ENCODE measurements at places on chromosomes 1 and 21.
A peak's percentile ranks its signal among the peaks of the same experiment; 100 is the strongest.

DNA sequence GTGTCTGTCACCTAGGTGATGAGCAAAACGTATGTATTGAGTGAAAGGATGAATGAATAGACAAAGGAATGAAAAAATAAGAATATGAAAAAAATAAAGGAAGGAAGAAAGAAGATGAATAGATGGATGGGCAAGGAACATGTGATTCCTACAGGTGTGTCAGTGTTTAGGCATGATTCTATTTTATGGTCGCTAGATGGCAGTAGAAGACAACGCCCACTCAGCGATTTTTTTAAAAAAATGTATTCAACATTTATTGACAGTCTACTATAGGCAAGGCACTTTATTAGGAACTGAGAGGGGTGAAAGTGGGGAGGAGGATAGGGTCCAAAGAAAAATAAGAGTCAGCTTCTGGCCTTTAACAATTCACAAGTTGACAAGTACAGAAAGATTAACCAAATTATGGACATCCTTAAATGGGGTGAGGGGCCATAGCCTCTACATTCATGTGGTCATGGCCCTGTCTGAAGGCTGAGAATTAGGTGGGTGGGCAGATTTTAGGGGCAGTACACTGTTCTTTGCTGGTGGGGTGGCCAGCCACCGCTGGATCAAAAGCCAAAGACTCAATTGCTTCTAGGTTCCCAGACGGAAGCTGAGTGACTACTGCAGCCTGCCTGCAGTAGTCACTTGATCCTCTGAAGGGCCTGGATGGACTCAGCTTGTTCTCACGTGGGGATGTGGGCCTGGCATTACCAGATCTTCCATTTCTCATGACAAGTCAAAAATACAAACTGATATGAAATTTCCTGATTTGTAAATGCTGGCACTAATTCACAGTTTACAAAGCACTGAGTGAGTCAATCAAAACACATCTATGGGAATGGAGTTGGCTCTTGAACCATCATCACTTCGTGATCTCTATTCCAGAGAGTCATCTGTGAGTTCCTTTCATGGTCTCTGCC is 83.9 kb downstream of the FASLG start:
- H3K4me3 ChIP-seq: no peak overlapping the region
- DNase-seq: no peak
- no peak overlapping the region for H3K27ac ChIP-seq
- no peaks in the 10 kb centered on the region for H3K36me3 ChIP-seq

GRCh38 chr1:203682473-203683383 is 56.1 kb downstream of the ATP2B4 start:
- DNase-seq: no peak
- no peaks in the 10 kb centered on the region for H3K36me3 ChIP-seq
- no peak overlapping the region for H3K4me3 ChIP-seq
- no peak overlapping the region for H3K27ac ChIP-seq
- no peaks in the 10 kb centered on the region for H3K27me3 ChIP-seq
- no peaks in the 10 kb centered on the region for H3K4me1 ChIP-seq

- no peaks in the 10 kb centered on the region for H3K4me1 ChIP-seq
- no peaks in the 10 kb centered on the region for H3K36me3 ChIP-seq
- H3K4me3 ChIP-seq: no peak overlapping the region
- no peak overlapping the region for H3K27ac ChIP-seq
- no peak for DNase-seq
These were observed 211.2 kb downstream of the PTGER3 start for GRCh38 chr1:70836456-70836855.

- H3K27me3 ChIP-seq: no peaks in the 10 kb centered on the region
- peak overlapping the region; percentile 46 for H3K27ac ChIP-seq
- H3K4me3 ChIP-seq: no peak overlapping the region
- no peak for DNase-seq
- peaks cover 78% of the 10 kb centered on the region for H3K4me1 ChIP-seq
These were observed 58.8 kb downstream of the CAPZB start for GRCh38 chr1:19426294-19427086.

GRCh38 chr1:153392822-153393221 is 1.9 kb upstream of the S100A8 start:
- no peak for DNase-seq
- no peak overlapping the region for H3K27ac ChIP-seq
- no peaks in the 10 kb centered on the region for H3K36me3 ChIP-seq
- H3K4me3 ChIP-seq: no peak overlapping the region
- peaks cover 6% of the 10 kb centered on the region for H3K27me3 ChIP-seq
- H3K4me1 ChIP-seq: no peaks in the 10 kb centered on the region

GRCh38 chr1:18614069-18614735 is 16.4 kb upstream of the PAX7 start:
- H3K4me3 ChIP-seq: no peak overlapping the region
- H3K36me3 ChIP-seq: no peaks in the 10 kb centered on the region
- H3K4me1 ChIP-seq: no peaks in the 10 kb centered on the region

GRCh38 chr1:180266275-180267210 is 36.5 kb downstream of the LHX4 start:
- H3K36me3 ChIP-seq: no peaks in the 10 kb centered on the region
- H3K4me1 ChIP-seq: no peaks in the 10 kb centered on the region
- H3K27ac ChIP-seq: no peak overlapping the region
- no peaks in the 10 kb centered on the region for H3K27me3 ChIP-seq
- no peak overlapping the region for H3K4me3 ChIP-seq

DNA sequence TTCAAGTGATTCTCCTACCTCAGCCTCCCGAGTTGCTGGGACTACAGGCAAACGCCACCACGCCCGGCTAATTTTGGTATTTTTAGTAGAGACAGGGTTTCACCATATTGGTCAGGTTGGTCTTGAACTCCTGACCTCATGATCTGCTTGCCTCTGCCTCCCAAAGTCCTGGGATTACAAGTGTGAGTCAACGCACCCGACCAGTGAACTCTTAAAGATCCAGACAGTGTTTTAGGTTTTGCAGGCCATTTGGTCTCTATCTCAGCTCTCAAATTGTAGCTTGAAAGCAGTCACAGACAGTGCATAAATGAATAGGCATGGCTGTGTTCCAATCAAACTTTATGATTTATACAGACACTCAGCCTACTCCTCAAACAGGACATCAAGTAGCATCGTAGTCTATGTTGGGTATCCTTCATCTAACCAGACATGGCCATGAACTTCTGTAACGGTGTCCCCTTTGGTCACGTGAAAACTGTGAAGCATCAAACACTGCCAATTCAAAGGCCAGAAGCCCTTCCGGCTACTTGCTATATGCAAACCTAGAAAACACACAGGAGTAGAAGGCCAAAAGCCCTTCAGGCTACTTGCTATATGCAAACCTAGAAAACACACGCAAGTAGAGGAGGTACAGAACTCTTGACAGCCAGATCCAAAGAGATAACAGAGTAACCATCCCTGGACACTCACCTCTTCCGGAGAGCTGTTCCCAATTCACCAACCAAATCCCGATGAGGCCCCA is 3.1 kb downstream of the FUCA1 start:
- H3K27me3 ChIP-seq: no peaks in the 10 kb centered on the region
- no peaks in the 10 kb centered on the region for H3K36me3 ChIP-seq
- H3K4me1 ChIP-seq: peaks cover 11% of the 10 kb centered on the region

DNA sequence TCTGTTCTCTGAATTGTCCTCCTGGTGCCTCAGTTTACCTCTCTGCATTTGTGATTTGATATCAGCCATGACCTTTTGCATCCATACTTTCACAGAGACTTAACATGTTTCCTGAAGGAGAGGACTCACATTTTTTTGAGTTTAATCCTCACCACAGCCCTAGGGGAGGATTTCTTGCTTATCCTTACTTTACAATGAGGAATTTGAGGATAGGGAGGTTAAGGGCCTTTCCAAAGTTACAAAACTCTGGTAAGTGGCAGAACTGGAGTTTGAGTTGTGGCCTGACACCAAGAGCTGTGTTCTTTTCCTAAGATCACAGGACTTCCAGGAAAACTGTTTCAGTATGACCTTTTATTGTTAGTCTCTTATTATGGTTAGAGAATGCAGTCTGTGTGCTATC is 34.2 kb downstream of the TNFRSF8 start:
- no peak overlapping the region for H3K4me3 ChIP-seq
- H3K36me3 ChIP-seq: no peaks in the 10 kb centered on the region
- H3K4me1 ChIP-seq: no peaks in the 10 kb centered on the region
- no peaks in the 10 kb centered on the region for H3K27me3 ChIP-seq

- no peaks in the 10 kb centered on the region for H3K27me3 ChIP-seq
- no peak overlapping the region for H3K4me3 ChIP-seq
- no peaks in the 10 kb centered on the region for H3K4me1 ChIP-seq
- no peak for DNase-seq
- H3K27ac ChIP-seq: no peak overlapping the region
- H3K36me3 ChIP-seq: no peaks in the 10 kb centered on the region
These were observed 181.9 kb downstream of the ZSCAN20 start for GRCh38 chr1:33654267-33654834.

- peaks cover 2% of the 10 kb centered on the region for H3K27me3 ChIP-seq
- H3K36me3 ChIP-seq: no peaks in the 10 kb centered on the region
- no peak overlapping the region for H3K27ac ChIP-seq
- H3K4me1 ChIP-seq: no peaks in the 10 kb centered on the region
These were observed 47.0 kb downstream of the SYT14 start for GRCh38 chr1:209985002-209985401.

DNA sequence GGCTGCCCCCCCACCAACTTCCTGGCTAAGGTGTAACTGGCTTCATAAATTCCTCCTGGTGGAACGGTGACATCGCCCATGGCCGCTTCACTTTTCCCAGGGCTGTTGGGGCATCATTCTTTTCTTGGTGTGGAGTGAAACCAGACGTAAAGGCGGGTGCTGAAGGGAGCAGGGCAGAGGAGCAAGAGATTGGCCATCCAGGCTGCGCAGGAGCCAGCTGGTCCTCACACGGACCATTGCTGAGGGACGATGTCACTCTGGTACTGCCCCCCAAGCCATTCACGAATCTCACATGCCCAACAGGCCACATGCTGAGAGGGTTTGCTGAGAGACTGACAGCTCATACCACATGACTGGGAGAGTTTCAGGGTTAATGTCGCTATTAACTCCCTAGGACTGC is 10.5 kb upstream of the PKP1 start:
- H3K36me3 ChIP-seq: no peaks in the 10 kb centered on the region
- no peaks in the 10 kb centered on the region for H3K4me1 ChIP-seq
- H3K4me3 ChIP-seq: no peak overlapping the region
- no peak overlapping the region for H3K27ac ChIP-seq

GRCh38 chr1:172748201-172748600 is 89.3 kb downstream of the FASLG start:
- no peaks in the 10 kb centered on the region for H3K27me3 ChIP-seq
- H3K27ac ChIP-seq: no peak overlapping the region
- no peak overlapping the region for H3K4me3 ChIP-seq
- H3K4me1 ChIP-seq: no peaks in the 10 kb centered on the region

All from Panc1 (cell line).